Stimulated activated CD8-positive, alpha-beta memory T cell treated with anti-CD3 and anti-CD28 coated beads, Interleukin-7, amount 100 ng/mL, for 1 hour (primary cell): ENCODE measurements at places on chromosomes 7 and 10.

DNA sequence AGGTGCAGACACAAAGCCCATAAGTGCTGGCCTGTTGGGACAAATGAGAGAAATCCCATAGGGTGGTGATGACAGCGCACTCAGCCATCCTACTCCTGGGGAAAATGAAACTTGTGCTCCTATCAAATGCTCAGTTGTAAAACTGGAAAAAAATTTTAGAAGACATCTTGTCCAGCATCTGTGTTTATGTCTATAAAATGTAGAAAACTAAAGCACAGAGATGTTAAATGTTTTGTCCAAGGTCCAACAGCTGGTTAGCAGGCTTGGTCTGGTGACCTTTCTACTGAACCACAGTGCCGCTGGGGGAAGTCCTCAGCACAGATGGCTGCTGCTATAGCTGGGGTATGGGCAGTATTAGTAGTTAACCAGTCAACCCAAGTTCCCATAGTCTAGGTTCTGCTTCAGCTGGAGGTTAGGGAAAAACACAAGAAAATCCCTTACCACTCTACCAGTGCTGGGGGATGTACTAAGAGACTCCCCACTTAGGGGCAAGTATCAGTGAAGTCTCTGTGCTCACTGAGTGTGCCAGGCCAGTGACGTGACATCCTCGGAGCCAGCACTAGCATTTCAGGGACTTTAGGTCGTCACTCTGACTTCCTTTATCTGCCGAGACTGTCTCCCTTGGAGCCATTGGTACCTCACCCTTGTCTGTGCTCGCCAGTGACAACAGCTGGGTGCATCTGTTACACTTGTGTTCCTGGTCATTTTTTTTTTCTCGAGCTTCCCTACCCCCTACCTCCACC, 1.9 kb downstream of the TSPAN33 start:
- no peak for DNase-seq

DNA sequence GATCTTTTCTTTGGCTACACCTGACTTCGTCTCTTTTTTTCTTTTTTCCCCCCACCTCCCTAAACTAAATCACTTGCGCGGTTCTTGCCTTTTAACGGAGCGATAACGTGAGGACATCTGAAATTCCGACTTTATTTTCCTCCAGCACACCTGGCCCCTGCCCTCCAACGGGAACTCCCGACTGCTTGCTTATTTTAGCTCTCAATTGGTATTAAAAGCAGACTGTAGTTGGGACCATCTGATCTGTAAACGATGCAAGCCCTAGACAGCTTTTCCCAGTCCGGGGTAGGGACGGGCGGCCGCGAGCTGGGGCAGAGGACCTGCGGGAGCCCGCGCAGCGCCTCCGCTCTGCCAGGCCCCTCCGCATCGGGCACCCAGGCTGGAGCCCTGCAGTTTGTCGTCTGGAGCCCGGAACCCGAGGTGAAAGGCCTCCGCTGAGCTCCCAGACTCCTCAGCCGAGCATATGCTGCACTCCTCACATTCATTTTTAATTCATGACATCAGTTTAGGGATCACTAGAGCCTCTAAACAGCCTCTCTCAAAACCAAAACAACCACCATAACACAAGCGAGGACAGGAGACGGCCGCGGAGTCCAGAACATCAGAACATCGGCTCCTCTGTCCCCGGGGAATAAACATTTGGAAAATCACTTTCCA, 10.0 kb upstream of the EMX2 start:
- DNase-seq = no peak

GRCh38 chr10:98608411-98608810, 161.7 kb upstream of the HPS1 start:
- DNase-seq = no peak

- no peak for DNase-seq
Measured at GRCh38 chr10:48896756-48897440, 42.7 kb downstream of the LRRC18 start.

DNA sequence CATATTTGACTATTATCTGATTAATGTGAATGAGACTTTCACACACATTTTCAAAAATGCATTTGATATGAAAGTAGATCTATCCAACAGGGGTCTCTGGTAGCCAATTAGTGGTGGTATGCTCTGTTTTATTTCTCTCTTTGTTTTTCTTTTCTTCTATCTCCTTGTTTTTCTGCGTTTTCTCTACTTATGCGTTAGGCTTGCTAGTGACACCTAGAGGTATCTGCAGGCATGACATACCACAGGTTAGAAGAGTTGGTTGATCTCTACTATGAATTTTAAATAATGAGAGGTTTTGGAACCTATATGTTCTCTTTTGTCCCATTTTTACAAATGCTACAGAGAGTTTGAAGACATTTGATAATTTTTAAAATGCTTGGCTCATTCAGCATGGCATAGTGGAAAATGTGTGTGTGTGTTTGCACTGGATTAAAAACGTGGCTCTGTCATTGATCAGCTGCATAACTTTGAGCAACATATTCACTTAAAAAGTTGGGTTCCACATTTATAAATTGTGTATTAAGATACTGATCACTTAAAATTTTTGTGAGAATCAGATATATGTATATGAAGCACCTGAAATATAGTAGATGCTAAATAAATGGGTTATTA, 28.1 kb upstream of the PLXDC2 start:
- no peak for DNase-seq

GRCh38 chr7:42175834-42176723, 60.9 kb downstream of the GLI3 start:
- no peak for DNase-seq

DNA sequence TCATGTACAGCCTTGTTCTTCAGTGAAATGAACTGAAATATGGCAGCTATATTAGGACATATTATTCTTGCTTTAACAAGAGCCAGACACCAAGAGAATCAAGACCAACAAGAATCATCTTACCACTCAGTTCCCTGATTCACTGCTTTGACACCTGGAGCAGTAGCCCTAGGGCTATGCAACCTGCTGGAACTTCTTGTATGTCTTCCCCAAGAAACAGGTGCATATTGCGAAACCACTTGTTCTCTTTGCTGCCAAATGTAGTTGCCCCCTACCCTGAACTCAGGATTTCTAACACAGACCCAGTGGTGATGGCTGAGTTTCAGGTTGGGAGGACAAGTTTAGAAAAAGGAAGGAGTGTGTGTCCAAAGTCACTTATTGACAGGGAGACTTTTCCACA, 46.1 kb downstream of the WIPF3 start:
- DNase-seq = no peak

- no peak for DNase-seq
Measured at GRCh38 chr10:126634347-126634746, 36.1 kb downstream of the C10orf90 start.

DNA sequence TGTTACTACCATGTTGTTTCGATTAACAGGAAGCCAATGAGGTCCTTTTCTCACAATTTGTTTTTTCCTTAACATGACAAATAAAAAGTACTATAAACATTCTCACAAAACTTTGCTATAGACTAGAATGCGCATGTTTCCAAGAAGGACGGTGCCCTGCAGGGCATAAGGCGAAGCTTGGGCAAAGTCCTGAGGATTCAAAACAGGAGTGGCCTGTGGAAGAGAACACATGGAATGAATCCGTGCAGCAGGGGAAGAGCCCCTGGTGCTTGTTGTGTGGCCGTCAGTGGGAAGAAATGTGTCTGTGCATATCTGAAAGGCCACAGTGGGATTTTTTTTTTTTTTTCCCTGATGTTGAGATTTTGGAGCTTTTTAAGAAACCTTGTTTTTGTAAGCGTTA, 67.6 kb downstream of the ITGA8 start:
- DNase-seq = no peak

GRCh38 chr10:76717141-76717540, 920.5 kb downstream of the KCNMA1 start:
- no peak for DNase-seq

DNA sequence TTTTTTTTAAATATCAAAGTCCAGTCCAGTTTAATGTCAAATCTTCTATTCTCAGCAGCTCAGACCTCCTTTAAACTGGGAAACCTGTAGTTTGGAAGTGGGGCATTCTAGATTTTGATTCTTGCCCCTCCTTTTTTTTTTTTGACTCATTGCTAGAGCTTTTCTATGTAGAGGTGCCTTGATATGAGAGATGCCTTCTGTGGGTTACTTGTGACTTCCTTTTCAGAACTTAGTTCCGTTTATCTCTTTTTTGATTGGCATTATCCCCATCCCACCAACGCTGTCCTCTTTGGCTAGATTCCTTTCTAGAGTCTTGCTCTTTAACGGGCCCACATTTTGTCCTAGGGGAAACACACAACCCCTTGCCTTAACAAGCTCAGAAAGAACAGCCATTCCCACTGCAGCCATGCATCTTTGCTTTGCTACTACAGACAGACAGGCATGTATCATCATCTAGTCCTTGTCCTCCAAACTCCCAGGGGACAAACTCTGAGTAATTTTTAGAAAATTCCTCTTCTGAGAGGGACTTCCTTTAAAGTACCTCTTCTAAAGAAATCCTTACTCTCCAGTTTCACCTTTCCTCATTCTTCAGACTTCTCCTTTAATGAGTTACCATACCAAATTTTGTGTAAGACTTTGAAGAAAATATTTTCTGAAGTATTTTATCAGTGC, 153.6 kb downstream of the PHF14 start:
- DNase-seq = no peak

DNA sequence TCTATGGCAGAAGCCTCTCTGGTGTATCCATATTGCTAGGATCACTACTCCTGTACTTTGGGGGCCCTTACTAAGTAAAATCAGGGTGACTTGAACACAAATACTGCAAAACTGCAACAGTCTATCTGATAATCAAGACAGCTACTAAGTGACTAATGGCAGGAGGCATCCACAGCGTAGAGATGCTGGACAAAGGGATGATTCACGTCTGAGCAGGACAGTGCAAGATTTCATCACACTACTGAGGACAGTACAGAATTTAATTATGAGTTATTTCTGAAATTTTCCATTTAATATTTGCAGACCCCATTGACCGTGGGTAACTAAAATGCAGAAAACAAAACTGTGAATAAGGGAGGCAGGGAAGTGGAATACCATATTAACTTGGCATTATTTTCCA, 10.4 kb downstream of the CUL2 start:
- no peak for DNase-seq

DNA sequence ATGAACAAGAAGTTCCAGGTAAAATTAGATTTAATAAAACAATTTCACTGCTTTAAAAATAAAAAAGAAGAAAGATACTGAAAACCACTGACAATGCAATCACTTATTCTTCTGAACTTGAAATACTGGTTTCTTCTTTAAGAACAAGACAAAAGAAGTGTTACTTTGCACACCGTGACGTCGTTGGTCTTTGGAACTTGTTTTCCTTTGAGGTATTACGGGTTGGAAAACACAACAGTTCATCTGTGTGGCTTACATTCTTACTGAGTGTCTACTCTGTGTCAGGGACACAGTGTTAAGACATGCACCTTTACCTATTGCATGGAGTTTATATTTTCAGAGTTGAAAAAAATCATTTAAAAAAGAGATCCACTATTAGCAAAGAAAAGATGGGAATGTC, 41.3 kb upstream of the UCN3 start:
- DNase-seq = no peak

DNA sequence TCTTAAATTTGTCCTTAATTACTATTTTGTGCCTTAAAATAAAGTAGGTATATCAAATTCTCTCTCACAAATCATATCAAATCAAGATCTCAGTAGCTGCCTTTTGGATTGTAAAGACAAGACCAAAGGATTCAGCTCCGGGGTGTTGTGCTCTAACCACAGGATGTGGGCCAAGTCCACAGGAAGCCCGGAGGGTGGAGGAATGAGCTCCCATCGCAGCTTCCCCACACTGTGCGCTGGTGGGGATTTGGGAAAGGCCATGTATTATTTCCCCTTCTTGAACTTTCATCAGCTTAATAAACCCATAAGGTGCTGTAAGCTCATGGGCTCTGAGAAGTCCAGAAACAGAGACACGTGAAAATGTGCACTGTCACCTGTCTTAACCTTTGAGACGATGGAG, 241.6 kb upstream of the TCERG1L start:
- no peak for DNase-seq

GRCh38 chr7:87766827-87767226, 109.3 kb downstream of the SLC25A40 start:
- no peak for DNase-seq

GRCh38 chr7:141378405-141378804, 172.8 kb upstream of the AGK start:
- no peak for DNase-seq

DNA sequence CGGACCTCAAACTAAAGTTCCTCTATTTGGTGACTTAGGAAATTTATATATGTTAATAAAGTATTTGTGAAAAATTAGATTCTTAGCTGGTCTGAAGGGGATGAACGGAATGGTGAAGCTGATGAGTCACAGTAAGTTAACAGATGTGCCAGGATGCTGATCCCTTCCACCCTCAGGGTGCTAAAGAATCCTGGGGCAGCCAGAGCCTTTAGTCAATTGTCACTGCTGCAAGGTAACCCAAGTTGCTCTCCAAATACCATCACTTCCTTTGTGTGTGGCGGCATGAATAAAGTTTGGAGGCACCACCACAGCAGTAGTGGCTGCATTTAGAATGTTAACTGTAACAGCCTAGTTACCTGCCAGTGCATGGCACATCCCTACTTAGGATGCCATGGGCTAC, 222.6 kb upstream of the PPP1R3A start:
- no peak for DNase-seq

DNA sequence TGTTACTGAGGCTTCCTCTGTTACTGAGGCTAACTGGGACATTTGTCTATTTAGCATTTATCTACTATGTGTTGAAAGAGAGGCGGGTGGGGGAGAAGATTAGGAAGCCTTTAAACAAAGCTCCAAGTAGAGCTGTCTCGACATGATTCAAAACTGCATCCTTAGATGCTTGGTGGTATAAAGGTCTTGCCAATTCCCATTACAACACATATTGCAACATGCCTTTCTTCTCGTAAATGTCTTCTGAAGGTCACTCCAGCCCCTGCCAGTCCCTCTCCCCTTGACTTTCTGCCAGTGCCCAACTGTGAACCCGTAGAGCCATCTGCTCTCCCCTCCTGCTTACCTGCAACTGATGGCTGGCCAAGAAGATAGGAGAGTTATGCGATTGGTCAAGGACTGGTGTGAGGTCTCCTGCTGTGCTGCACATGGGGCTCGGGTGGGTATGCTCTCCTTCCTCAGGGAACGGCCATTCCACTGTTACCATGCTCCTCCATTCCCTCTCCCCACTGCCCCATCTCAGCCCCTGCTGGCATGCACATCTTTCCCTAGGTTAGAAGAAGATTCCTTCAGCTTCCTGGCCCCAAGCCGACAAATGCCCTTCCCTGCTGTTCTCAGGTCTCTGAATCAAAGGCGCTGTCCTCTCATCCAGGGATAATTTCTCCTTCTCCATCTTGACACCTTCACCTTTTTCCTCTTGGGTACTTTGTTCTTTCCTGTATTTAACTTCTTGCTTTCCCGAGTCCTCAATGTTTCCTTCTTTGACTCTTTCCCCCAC, 43.6 kb upstream of the ZNF32 start:
- DNase-seq = no peak

DNA sequence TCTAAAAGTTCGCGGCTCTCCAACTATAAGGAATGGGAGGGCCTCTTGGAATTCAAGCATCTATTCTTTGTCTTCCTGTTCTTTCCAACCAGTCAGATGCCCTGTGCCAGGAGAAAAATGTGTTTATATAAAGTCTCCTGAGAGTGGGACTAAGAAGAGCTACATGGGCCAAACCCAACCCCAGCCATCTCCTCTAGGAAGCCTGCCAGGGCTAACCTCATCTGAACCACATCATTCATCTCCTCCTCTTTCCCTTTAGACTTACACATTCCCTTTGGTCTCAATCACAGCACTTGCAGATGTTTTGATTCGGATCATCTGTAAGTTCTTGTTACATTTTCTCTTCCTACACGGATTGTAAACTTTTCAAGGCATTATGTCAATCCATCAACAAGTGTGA, 62.6 kb downstream of the DOCK4 start:
- no peak for DNase-seq
